Activated CD8-positive, alpha-beta memory T cell treated with anti-CD3 and anti-CD28 coated beads for 1 hour (primary cell): ENCODE measurements at places on chromosomes 2 and 18.

GRCh38 chr2:46704041-46704440 lies 211.6 kb downstream of the MCFD2 start:
- DNase-seq, result no peak

DNA sequence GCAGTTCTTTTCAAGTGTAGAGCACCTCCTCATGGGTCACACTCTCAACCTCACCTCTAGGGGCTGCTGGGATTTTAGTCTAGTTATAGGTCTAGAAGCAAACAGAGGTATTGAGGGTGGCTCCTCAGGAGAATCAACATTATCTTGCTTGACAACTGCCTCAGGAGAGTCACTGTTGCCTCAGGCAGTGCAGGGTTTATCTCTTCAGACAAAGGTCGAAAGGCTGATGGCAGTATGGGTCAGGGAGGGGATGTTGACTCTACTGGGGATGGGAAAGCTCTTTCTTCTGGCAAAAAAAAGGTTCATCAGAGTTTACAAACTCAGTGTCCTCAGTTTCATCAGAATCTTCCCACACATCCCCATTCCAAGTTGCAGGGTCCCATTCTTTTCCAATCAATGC lies 24.0 kb downstream of the DTNA start:
- no peak for DNase-seq

GRCh38 chr2:220064111-220065030 lies 436.9 kb downstream of the SLC4A3 start:
- no peak for DNase-seq

DNA sequence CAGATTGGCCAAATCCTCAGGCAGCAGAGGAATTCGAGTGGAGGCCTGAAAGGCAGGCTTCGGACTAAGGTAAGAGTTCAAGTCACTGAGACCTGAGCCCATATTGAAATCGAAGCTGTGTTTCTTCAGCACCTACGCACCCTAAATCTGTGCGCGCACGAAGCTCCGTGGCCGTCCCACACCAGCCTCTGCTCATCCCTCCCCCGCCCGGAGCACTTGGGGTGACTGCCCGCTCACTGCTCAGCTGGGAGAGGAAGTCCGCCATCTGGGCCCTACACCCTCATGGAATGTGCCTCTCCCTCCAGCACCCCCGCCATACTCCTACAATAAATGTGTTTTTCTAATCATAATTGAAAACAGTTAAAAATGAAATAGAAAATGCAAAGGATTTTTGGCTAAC lies 734.5 kb downstream of the GALR1 start:
- no peak for DNase-seq

- DNase-seq, result no peak
These were observed 501.0 kb downstream of the EIPR1 start for GRCh38 chr2:2876331-2877221.

DNA sequence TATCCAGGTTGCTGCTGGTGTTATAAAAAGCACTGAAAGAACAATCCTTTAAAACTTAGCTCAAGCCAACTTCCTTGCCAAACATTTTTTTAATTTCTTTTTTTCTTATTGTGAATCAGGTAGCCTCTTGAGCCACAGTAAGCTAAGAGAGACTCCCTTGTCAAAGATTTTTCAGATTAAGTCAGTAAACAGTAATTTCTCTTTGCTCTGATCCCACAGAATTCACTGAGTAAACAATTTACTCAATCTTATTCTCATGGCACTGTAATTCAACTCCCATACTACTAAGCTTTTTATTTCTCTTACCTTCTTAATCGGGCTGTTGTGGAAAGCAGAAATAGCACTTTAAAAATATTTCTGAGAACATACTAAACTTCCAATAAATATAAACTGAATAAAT lies 82.7 kb downstream of the C2orf74 start:
- no peak for DNase-seq
